Common myeloid progenitor, CD34-positive (primary cell): ENCODE measurements at places on chromosomes 1 and 21.

GRCh38 chr1:209769971-209770370, 14.1 kb downstream of the TRAF3IP3 start:
- peak; percentile 43 for DNase-seq

DNA sequence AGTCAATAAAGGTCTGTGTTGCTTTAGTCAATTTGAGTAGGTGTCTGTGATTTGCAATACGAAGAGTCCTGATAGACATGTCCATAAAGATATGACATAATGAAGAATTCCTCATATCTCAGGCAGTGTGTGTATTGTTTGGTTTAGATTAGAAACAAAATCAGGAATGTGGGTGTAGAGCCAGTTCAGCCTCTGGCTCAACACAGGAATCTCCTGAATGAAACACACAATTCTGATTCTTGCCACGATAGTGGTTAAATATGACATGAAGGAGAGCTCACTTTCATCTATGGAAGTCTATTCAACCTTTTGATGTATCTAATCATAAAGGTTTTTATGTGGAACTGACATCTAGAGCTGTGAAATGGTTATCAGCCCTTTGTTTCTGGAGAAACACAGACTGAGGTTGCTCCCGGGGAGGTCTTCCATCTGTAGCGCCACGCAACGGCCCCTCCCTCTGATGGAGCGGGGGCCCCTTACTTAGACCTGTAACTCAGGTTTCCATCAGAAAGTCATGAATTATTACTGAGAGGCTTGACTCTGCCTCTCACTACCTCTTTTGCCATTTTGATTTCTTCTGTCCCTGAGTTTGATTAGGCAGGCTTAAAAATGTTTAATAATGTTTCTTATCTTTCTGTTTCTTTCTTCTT, 19.5 kb downstream of the TSPAN2 start:
- no peak for DNase-seq

GRCh38 chr1:36497207-36497606, 14.5 kb upstream of the CSF3R start:
- no peak for DNase-seq

DNA sequence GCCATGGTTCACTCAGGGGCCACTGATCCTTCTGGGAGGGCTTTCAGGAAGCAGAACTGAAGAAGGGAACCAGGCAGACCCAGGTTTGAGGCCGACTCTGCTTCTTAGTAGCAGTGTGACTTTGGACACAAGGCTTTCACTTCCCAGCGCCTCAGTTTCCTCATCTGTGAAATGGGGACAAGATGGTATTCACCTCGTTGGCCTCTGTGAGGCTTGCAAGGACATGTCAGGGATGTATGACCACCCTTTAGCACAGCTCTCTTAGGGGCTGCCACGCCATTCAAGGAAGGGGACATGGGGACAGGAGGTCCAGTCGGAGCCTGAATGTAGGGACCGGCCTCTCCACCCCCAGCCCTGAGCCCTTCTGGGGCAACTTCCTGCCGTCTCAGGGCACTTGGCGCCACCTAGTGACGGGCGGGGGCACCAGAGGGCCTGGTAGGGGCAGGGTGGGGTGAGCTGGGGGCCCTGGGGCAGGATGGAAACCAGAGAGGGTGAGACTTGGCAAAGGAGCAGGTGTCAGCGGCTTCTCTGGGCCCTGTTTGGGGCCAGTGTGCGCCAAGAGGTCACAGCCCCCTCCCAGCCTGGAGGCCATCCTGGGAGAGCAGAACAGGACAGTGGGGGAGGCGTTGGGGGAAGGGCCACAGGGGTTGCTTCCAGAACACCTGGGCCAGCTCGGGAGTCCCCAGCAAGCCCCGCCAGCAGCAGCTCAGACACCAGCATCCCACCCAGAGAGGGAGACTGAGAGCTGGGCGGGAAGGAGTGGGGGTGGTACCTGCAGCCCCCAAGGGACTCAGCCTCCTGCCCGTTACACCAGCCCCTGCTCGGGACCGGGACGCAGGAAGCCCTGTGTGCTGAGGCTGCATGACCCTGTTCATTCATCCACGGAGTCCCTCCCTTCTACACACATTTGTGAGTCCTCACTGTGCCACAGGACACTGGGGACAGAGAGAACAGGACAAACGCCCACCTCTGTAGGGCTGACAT, 102.5 kb upstream of the TARDBP start:
- DNase-seq, result peak; percentile 75

DNA sequence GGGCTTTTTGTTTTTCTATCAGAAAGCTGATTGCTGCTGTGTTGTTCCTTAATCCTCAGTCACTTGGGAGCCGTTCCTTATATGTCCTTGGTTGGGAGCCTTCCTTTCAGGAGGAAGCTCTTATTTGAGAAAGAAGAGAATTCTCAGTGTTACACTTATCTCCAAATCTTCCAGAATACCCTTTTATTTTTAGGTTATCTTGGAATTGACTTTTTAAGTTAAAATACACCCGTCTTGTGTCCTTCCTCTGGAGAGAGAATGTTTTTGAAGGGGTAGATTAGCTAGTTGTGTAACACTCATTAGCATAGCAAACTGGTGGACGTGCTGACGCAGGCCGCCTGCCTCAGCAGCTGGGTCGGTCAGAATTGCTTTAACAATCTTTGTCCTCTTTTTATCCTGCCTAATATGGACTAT, 42.1 kb downstream of the LRRC8B start:
- peak; percentile 79 for DNase-seq

DNA sequence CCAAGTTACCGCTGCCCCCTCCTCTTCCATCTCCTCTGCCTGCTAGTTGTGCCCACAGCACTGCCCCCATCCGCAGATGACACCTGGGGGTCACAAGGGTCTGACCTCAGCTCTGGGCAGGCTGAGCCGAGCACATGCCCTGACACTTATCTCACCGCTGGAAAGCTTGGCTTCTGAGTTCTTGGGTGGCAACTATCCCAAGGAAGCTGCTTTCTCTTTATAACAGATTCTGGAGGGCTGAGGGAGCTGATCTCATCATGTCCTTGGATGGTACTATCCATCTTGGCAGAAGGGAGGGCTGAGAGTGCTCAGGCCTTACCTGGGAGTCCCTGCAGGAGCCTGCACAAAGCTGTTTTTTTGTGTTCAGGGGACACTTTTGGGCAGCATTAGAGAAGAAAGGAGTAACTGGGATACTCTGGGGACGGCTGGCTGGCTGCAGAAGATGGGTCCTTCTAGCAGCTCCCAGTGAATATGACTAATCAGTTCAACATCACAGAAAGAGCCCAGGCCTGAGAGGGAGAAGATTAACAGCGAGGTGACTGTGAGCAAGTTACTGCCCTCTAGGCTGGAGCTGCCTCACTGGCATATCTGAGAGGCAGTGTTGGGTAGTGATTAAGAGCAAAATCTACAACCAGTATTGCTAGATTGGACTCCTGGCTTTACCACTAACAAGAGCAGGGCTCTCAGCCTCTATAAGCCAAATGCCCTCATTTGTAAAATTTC, 71.6 kb downstream of the PLXNA2 start:
- DNase-seq, result no peak

DNA sequence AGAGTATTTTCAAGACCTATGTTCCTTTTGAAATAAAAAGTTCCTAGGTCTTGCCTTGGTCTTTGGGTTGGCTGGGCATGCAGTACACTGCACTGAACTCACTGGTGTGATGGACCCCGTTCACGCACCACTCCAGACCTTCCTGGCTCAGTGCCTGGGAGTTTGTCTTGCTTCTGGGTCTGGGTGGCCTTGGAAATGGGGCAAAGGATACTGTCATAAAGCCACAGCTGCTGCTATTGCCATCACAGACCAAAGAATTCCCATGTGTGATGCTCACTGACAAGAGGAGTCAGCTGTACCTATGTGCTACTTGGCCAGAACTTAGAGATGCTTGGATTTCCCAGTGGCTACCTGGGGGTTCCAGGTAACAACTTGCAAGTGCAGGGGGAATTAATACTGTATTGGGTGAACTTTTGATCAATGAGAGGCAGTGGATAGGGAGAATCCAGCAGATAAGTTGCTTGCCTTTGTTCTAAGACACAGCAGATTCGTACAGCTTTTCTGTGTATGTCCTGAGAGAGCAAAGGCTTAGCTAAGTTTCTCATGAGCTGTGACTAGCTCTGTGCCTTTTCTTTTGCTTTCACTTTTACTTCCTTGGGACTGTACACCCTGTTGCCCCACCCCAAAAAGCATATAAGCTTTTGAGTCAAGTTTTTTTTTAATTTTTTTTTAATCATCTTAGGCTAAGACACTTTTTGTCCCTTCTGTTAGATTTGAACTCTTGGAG, 115.3 kb downstream of the RUNX1 start:
- peak; percentile 88 for DNase-seq

DNA sequence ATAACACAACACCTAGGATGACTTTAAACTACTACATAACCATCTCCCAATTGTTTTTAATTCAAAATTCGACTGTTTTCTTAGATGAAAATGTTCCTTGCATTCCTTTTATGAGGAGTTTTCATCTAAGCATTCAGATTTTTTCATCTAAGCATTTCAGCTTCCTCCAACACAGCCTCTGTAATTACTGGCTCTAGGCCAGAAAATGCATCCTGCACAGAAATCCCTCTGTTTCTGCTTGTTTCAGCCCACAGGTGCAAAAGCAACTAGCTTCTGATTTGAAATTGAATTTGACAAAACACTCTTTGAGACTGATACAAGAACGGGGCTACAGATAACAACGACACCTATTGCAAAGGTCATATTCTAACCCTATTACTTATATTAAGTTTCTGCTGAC, 90.4 kb downstream of the RGS21 start:
- no peak for DNase-seq

DNA sequence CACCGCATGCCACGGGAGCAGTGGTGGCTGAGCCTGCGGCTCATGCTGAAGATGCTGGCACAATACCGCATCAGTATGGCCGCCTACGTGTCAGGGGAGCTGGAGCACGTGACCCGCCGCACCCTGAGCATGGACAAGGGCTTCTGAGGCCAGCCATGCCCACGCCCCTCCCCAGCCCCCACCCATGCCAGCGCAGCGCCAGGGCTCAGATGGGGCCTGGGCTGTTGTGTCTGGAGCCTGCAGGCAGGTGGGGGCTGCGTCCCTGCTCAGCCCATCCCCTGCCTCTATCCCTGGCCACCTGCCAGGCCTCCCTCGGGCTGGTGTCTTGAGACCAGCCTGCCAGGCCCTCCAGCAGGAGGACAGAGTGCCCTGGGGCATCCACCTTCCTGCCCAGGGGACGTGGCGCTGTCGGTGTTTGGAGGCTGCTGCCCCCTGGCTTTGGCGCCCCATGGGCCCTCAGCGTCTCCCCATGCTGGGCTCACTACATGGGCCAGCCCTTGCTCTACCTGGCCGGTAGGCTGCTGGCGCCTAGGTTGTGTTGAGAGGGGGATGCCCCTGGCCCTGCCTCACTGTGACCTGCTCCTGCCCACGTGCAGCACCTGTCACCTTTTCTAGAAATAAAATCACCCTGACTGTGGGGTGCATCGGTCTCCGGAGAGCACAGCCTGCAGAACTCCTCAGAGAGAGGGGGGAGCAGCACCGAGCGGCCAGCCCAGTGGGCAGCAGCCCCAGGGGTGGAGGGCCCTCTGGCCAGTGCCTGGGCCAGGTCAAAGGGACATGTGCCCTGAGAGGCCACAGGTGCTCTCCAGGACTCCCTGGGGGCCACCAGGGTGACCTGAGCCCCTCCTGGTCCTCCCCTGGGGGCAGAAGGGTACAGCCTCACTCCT, 12.2 kb downstream of the CFAP410 start:
- DNase-seq, result no peak

GRCh38 chr1:32770741-32771548, 46.2 kb downstream of the YARS1 start:
- DNase-seq, result no peak

- DNase-seq, result no peak
Measured at GRCh38 chr1:235006132-235006721, 122.4 kb downstream of the TOMM20 start.

GRCh38 chr1:238063454-238063853, 172.7 kb upstream of the ZP4 start:
- peak; percentile 3 for DNase-seq

- no peak for DNase-seq
Measured at GRCh38 chr1:46659307-46659870, 8.8 kb downstream of the ATPAF1 start.

DNA sequence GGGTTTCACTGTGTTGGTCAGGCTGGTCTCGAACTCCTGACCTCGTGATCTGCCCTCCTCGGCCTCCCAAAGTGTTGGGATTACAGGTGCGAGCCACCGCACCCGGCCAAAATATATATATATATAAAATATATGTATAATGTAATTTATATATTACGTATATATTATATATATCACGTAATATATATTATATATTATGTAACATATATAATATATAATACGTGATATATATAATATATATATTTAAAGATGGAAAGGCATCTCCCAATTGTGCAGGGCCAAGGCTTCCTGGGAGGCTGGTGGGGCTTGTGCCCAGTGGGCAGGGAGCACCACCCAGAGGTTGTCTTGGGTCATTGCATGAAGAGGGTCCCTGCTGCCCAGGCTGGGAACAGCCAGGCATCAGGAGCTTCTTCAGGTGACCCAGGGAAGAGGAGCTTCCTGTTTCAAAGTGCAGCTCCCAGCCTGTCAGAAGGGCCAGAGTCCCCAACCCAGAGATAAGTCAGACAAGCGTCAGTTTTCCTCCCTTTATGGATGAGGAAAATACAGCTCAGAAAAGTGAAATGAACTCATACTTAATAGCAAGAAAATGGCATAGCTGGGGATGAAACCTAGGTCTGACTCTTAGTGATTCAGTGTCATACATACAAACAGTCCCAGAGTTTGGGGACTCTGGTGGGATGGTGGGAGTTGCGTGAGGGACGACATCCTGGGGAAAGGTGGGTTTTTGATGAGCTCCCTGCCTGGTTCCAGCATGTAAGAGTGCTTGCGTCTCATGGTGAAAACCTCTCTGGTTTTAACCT, 12.0 kb downstream of the UBE2Q1 start:
- peak; percentile 60 for DNase-seq
